HFFc6 (cell line): ENCODE measurements at places on chromosomes 3 and 15.

DNA sequence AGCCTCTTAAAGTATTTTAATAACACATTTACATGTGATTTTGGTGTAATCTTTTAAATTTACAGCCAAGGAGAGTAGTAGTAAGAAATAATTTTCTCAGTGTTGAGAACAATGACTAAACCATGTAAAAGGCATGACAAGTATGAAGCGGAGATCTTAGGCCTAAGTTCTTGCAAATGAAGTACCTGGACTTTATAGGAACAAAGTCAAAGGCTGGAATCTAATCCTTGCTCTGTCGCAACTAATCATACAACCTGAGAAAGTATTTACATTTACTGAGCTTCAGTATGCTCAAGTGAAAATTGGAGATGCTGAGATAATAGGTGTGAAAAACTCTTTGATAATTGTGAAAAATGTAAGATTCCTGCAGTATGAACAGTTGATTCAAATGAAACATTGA, 86.4 kb upstream of the VGLL3 start:
- DNase-seq, result no peak

DNA sequence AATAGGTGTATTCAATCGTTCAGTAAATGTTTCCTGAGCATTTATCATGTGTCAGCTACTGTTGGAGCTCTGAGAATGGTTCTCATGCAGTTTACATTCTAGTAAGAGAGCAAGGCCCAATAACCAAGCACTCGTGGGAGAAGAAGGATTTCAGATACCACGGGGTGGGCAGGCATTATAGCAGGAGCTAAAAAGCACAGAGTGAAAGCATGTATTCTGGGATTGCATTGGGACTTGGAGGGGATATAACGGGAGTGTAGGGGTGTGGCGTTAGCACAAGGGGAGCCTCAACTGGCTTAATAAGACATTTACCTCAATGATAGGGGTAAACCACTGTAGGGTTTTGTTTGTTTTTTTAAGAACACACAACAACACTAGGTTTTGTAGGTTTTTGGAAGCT, 1.6 kb upstream of the SIAH2 start:
- DNase-seq, result no peak

- no peak for DNase-seq
Observed at GRCh38 chr3:195134431-195134830, 136.5 kb downstream of the XXYLT1 start.

DNA sequence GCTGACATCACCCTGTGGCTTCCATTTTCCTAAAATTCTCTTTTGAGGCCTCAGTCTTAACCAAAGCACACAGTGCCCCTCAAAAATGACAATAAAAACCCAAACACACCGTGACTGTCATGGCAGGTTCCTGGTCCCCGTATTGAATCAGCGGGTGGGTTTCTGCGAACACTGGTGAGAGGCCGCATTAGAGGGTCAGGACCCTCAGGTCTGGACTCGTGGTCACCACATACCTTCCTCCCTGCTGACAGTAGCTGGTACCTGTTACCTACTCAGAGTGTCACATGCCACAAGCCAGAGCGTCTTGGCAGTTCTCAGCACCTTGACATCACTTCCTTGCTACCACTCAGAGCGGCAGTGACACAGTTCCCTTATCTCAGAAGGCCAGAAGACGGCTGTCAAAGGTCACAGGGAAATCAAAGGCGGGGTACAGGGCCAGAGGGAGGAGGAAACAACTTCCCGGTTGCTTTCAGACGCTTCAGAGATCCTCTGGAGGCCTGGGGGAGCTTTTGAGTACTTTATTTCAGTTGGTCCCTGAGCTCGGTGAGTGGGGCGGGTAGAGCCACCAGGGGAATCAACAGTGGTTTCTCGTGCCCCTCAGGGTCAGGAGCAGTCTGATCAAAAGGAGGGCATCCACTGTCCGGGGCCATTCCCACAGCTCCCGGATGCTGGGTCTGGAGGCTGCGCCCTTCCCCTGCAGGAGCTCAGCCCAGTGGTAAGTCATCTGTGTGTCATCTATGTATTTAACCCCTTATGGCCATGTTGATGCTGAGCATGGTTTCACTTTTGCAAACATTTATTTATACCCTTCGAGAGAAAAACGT, at the start of the genes CCR5AS and CCRL2:
Gene CCR5AS (minus strand): TSS at position 279 of the 824 bp plus-strand sequence.
Gene CCRL2 (plus strand): TSS at position 472 of the 824 bp plus-strand sequence. CDS start 821 bp downstream, outside the sequence.
- no peak for DNase-seq
